ENCODE measurements at places on chromosomes 6 and 20. TPM values are rescaled to one million over a fixed set of nuclear protein-coding genes. Genes with fewer than 3 reads are reported as not detected.

DNA sequence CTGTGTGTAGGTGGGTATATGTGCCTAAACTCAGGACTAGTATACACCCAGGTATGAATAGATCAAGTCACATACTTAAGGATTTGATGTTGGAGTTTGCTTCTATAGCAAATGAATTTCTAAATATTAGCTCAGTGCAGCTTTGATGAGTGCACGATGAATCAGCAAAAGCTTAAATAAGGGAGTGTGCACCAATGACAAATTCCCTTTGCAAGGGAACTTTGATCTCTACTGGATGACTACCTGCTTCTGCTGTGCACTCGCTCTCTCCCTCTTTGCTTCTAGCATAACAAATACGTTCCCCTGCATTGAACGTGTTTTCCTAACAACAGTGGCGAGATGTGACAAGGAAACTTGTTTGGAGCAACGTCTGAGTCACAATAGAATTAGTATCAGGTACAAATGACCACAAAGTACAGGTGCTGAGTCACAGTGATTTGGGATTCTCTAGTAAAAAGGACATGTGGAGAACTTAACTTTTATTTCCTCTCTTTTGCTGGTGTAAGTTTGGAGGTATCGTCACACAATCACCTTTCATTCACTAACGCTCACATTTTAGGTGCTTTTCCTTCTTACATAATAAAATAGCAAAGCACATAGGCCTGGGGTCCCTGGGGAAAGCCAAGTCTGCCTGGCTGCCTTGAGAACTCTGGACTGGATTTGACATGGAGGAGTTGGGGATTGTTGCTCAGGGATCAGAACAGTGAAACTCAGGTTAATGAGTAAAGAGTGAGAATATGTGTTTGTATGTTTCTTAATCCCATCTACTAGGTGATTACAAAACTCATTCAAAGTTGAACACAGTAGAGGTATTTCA, 49.7 kb downstream of the KLHL31 start:
- DNase-seq = peak; percentile 43

- no peak for DNase-seq
Measured at GRCh38 chr20:9520086-9520485, 5.7 kb downstream of the LAMP5 start.

DNA sequence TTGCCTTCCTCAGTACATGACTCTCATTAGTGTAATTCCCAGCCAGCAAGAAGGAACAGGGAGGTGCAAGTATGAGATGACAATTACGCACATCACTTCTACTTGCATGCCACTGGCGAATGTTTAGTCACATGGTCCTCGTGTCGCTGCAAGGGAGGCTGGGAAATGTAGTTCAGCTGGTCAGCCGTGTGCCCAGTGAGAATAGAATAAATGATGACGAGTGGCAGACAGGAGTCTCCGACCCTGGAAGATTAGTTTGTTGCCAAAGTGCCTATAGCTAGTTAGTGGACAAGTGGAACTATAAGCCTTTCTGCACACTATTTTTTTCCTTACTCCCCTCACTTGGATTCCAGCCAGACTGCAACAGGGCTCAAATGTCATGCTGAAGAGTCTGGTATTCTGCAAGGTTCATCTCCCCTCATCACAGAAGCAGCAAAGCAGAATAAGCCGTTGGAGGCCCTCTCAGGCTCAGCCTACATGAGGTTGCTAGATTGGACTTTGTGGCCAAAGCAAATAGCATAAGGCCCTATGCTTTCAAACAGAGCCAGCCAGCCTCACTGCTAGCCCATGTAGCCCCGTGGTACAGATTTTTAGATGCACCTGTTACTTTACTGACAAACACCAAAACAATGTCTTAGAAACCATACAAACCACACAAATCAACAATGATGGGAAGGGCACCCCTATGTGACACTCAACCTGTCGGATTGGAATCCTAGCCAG, 9.7 kb downstream of the LINC00237 start:
- peak; percentile 55 for DNase-seq

Gene GSTA3
- not detected for total RNA-seq

Gene SMOC2
- not detected for total RNA-seq

Gene TMEM217
- 1.1 TPM for total RNA-seq

- DNase-seq = peak; percentile 18
Measured at GRCh38 chr6:26197933-26198721, 110.9 kb downstream of the HFE start.

- no peak for DNase-seq
Measured at GRCh38 chr6:169827290-169827717, 75.9 kb downstream of the ERMARD start.

Gene SEL1L2
- not detected for total RNA-seq

GRCh38 chr6:3789896-3790558, 38.5 kb upstream of the PXDC1 start:
- no peak for DNase-seq

DNA sequence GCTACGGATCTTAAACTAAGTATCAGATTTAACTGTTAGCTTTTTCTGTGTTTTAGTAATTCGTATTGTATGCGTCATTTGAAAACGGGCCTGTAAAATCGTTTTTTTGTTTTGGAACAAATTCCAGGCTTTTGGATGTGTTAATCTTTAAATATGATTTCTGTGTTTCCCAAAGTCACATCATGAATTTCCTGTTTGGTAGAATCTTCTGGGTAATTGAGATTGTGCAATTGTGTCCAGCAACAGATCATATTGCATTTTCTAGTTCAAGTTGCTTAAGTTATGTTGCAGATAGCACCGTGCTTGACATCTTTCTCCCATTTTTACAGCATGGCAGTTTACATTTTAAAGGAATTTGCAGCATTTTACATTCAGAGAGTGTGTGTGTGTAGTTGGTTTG, 1.9 kb downstream of the MAPK14 start:
- peak; percentile 53 for DNase-seq

GRCh38 chr6:37525460-37526357, 26.0 kb upstream of the CCDC167 start:
- no peak for DNase-seq

Gene LINC00237
- not detected for total RNA-seq

Gene RNF39
- not detected for total RNA-seq

Gene CNKSR3
- total RNA-seq = 21.7 TPM

Gene SLC35D3
- not detected for total RNA-seq

- DNase-seq = no peak
Measured at GRCh38 chr6:32047084-32047478, 8.9 kb downstream of the CYP21A2 start.

- no peak for DNase-seq
Measured at GRCh38 chr20:41094353-41095055, 42.8 kb upstream of the PLCG1 start.

DNA sequence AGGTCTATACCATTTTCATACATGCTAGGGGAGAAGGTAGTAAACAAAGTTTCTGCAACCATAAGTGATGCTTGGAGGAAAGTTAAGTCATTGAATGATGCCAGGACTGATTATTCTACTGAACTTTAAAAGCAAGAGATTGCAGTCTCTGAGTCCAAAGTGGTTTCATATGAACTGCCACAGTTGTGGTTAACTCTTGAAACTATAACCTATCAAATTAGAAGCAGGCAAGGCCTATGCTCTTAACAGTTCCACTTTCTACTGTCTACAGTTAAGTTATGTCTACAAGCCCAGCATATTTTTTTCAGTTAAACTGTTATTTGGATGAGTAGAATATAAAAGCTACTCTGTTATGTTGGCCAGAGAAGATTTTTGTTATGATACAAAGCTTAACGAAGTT, 326.5 kb upstream of the RUNX2 start:
- no peak for DNase-seq

DNA sequence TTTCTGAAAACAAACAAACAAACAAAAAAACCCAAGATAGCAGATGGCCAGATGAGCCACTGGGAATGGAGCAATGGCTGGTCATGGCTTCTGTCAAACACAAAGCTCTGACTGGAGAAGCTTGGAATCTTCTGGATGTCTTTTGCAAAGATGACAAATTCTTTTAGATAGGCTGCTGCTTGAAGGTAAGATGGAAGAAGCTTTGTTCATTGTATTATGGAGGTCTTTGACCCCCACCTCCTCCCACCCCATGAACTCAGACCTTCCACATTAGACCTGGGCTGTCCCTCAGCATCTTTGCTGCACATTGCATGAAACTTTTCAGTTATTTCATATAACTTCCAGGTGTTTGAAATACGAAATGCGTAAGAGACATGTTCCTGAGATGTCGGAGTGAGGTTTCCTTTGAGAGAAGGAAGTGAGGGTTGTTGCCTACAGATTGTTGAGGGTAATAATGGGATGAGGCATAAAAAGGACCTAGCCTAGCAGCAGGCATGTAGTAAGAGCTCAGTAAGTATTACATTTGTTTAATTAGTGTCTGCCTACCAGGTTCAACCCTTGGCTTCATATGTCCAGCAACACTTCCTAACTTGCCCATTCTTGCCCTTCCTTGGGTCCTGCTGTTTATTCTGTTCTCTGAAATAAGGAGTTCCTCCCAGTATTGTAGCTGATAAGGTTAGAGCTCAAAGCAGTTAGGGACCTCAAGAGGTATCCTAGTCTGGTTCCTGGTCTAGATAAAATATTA, 51.4 kb upstream of the IER3 start:
- DNase-seq = no peak

- DNase-seq = peak; percentile 52
Measured at GRCh38 chr6:122839472-122839871, 50.4 kb downstream of the SMPDL3A start.

All from HFFc6 (cell line).